ENCODE measurements at places on chromosomes 16 and 17.

- no peak for DNase-seq
Measured at GRCh38 chr16:54939029-54939346, 8.3 kb downstream of the IRX5 start.

DNA sequence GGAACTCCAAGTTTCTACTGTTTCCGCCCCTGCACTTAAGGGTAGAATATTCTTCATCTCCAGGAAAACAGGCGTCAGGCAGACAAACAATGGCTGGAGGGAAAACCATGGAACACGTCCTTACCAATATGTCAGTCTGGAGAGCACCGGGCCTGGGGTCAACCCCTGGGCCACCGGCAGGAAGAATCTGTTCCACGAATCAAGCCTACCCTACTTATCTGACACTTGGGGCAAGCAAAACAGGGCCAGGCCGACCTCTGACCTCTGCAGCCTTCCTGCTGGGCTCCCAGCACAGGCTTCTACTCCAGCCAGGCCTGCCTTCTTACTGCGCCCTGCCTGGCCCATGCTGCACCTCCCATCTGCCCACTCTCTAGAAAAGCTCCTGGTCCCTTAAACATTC is 10.1 kb downstream of the VAC14 start:
- DNase-seq = no peak

DNA sequence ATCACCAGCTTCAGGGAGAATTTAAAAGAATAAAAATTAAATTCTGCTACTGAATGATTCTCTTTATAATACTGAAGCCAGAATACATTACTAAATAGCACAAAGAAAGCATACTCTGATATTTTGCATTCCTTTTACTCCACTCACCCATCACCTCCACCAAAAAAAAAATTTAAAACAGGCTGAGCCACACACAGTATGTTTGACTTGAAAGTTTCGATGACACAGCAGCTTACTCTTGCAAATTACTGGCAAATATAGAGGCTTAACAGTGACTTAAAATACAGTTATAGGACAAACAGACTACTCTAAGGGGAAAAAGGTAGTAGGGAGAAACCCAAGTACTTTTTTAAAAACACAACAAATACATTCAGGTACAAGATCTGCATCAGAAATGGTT is 39.2 kb downstream of the GPATCH8 start:
- peak; percentile 13 for DNase-seq

- DNase-seq = no peak
Measured at GRCh38 chr16:76385601-76386230, 108.5 kb downstream of the CNTNAP4 start.

DNA sequence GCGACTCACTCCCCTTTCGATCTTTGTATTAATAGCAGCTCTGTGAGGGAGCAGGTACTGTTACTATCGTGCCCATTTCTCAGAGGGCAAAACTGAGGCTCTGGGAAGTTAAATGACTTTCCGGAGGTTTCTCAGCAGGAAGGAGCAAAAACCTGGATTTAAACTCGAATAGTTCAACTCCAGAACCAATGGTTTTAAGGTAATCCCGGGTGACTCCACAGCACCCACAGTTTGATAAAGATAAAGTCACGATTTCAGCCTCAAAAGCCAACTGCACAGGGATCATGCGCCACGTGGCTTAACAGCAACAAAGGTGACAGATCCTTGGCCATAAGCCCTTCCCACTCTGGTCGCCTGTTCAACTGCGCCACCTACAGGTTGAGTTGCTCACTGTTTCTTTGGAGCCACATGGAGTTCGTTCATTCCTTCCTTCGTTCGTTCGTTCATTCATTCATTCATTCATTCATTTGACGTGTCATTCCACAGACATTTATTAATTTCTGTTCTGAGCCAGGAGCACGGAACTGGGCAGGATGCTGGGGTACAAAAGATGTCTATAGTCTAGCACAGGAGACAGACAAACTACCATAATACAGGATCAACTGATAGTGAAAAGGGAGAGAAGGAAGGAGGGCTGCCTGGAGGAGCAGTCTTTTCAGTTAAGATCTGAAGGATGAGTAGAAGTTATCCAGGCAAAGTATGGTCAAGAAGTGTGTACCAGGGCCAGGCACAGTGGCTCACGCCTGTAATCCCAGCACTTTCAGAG is 134.8 kb downstream of the HS3ST2 start:
- DNase-seq = peak; percentile 76

- no peak for DNase-seq
Measured at GRCh38 chr17:62670202-62670821, 42.8 kb downstream of the MRC2 start.

GRCh38 chr17:76241691-76242255 is 1.5 kb upstream of the RNF157 start:
- no peak for DNase-seq

DNA sequence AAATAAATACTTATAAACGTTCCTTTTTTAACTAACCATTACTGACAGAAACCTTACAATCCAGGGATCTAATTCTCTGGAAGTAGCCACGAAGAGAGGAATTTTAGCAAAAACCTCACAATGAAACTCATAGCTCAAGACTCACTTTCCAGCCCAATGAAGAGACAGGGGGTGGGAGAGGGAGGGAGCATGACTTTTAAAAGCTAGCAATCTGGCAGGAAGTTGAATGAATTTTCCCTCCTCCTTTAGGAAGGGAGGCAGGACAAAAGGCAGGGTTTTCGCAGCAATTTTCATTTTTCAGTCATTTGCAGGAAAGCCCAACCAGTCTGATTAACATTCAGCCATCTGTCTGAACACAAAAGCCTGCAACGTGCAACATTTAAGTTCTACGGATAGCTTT is 381.5 kb upstream of the PSMD7 start:
- DNase-seq = no peak

DNA sequence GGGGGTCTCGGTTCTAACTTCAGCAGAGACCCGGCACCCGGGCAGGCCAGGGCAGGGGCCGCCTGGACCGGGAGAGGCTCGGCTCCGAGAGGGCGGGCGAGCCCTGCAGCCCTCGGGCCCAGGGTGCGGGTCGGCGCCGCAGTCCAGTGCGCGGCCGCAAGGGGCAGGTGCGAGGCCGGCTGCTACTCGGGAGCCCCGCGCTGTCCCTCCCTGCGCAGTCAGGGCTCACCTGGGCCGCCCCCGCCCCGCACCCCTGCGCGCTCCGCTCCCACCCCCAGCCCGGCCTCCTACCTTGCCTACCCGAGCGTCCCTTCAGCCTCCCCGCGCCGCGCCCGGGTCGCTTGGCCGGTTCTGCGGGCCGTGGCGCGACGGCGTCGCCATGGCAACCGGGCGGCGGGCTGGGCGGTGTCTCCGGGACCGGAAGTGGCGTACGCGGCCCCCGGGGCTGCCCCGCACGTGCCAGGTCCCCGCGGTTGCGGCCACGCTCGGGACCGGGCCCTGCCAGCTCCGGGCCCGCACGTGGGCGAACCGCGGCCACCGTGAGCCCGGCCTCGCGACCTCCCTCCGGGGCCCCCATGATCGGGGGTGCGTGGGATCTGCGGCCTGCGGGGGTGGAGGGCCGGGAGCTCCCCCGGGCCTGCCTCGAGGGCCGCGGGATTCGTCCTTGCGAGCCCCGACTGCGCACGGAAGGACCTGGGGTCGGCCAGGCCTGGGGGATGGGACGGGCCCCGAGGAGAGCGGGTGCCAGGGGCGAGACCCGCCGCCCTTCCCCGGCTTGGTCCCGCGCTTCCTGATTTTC is at the start of gene CYB561:
CYB561 (minus strand) TSS at position 353 of the 799 bp plus-strand sequence. CDS start 8,759 bp downstream, outside the sequence.
- peak; percentile 62 for DNase-seq

DNA sequence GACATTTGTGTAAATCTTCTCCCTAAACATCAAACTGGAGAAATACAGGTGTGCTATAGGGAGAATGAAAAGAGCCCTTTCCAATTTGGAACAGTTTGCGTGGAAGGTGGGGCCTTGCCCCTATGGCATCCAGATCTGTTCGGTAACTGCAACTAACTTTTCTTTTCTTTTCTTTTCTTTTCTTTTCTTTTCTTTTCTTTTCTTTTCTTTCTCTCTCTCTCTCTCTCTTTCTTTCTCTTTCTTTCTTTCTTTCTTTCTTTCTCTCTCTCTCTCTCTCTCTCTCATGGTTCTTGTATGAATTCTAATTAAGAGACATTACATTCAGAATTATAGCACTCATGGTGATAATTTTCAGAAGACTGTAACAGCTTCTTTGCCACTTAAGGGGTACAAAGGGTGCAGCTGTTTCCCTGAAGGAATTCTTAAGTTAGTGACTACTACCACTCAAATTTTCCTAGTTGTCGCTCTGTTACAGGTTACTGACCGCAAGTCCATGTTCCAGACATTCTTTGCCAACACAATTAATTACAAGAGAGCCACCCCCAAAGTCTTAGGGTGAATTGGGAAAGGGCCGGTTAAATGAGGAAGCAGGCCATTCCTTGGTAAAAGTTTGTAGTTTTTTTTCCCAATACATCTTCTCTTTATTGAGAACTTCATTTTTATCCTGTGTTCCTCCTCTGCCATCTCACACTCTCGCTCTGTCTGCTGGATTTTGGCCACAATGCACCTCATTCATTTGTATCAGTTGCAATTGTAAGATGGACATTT is 69.8 kb downstream of the KSR1 start:
- DNase-seq = no peak

DNA sequence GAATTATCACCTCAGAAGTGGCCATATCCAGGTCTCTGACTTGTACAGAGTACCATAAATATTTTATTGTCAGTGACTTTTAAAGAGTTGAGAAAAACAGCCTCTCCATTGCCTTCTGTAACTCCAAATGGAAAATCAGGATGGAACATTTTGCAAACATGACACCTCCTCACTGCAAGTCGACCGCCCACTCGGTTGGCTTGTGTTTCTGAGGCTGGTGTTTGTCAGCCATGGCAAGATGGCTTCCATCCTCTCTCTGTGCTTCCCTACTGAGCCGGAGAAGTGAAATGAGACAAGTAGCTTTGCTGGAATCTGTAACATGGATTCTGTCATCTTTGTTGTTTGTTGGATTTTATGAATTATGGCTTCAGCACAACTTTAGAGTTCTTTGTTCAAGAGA is 172.8 kb downstream of the RBFOX1 start:
- no peak for DNase-seq

- no peak for DNase-seq
Measured at GRCh38 chr17:80025140-80025539, 10.5 kb downstream of the TBC1D16 start.

DNA sequence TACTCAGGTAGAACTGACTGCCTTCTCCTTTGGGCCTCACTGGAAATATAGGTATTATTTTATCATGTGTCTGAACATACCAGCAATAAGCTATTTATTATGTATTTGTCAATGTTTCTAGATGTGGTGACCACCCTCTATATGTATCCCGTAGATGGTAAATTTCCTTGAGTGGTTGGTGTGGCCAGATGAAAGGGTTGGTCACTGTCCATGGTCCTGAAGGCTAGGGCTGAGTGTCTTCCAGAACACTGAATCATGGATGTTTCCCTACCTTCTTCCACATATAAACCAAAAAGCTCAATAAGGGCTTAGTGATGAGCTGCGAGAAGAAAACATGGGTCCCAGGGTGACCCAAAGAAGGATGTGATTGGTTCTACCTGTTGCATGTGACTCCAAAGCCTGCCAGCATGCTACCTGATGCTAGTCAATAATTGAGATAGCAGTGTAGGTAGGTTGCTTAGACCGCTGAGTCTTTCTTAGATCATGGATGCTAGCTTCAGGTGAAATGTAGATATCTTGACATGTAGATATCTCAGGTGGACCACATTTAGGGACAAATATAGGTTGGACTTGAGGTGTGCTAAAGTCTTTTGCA is 150.3 kb downstream of the ASIC2 start:
- DNase-seq = peak; percentile 29

GRCh38 chr16:52271088-52271750 is 275.7 kb downstream of the TOX3 start:
- DNase-seq = no peak

DNA sequence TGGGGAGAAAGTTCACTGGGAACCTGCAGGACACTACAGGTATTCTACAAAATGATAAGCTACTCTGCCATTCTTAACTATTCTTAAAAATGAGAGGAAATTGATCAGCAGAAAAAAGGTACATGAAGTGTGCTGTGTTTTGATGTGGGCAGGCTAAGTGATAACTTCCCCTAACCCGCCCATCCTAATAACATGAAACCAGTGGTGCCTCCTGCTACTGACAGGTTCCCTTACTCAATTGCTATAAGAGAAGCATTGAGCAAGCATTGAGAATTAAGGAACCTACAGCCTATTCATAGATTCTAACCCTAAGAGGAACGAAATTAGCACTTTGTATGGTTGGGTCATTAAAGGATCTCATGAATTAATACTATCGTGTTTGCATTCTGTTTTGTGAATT is 18.9 kb downstream of the XYLT1 start:
- no peak for DNase-seq

- peak; percentile 35 for DNase-seq
Measured at GRCh38 chr17:80063830-80064585, 27.6 kb downstream of the CCDC40 start.

DNA sequence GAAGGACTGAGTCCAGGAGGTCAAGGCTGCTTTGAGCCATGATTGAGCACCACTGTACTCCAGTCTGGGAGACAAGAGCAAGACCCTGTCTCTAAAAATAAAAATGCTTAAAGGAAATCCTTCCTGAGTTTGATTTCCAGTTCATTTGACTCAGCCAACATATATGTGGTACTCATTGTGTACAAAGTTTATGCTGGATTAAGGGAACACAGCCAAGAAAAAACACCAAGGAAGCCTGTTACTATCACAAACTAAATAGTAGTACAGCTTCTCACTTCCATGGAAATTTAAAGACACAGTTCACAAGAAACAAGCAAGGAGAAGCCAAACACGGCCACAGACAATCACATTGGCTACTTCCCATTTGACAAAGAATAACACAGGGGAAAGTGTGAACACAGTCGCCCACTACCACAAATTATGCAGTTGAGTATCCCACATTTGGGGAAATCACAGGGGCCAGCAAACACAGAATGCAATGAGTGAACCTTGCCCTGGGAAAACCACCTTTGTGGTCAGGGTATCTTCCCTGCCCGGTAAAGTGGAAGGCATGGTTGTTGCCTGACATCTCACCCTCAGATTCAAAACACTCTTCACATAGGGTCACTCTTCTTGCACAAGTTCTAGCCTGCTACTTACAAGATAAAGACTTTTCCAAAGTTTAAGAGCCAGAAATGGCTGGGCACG is 14.5 kb downstream of the TEX14 start:
- peak; percentile 85 for DNase-seq

- DNase-seq = peak; percentile 64
Measured at GRCh38 chr17:28953444-28954118, 2.3 kb upstream of the PHF12 start.

- no peak for DNase-seq
Measured at GRCh38 chr17:77905266-77905665, 53.2 kb upstream of the TNRC6C start.

DNA sequence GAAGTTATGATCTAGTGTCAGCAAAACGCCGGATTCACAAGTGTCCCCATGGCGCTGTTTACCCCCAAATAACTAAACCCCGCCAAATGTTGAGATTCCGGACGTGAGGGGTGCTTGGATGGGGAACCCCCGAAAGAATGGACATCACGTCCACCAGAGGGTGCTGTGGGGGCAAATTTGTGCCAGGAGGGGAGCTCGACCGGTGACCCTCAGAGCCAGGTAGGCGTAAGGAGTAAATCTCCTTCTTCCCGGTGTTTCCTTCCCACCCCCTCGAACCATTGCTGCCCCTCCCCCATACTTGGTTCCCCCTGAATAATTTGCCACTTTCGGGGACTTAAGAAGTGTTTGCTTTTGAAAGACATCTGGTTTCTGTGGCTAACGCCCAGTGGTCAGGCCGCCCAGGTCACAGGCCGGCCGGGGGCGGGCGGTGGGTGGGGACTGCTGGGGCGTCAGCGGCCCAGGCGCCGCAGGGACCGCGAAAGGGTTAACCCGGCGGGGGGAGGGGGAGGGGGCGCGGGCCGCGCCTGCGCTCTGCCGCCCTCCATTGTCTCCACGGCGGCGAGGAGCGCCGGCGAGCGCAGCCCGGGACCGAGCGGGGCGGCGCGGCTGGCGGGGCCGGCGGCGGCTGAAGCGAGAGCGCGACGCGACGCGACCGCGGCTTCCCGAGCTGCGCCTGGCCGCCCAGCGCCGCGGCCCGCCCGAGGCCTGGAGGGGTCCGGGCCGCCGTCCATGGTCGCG is at the start of gene ZNRF1:
ZNRF1 (plus strand) TSS at position 544 of the 738 bp plus-strand sequence. CDS start 648 bp downstream, outside the sequence.
- peak; percentile 82 for DNase-seq
